Cardiac septum (tissue), 1 donor: ENCODE measurements at places on chromosomes 5 and 9.

- DNase-seq: no peak
Measured at GRCh38 chr9:72917892-72918509, 34.9 kb downstream of the ALDH1A1 start.

DNA sequence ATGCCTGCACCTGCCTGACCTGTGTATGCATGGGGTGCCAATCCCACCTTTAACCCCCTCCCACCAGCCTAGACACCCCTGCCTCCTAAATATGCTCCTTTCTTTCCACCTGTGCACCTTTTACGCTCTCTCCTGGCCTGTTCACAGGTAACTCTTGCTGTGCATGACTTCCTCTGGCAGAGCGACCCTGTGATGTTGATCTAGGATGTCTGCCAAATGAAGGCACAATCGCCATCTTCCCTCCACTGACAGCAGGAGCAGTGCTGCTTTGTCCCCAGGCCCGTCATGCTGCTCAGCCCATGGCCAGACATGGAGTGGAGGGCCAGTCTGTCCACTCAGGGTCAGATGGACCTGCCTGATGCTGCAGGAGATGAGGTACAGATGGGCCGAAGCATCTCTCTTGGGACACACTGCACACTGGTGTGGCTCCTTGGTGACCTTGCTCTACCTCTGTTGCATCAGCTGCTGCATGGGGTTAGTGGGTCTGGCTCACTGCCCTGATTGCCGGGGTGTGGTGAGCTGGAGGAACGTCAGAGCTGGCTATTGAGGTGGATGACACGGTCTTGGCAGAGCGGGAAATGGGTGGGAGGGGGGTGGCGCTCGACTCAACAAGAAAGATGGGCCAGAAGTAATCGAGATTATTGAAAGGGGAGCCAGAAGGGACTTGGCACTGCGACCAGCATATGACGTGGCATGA, 101.7 kb upstream of the PITX1 start:
- peak; percentile 75 for DNase-seq

GRCh38 chr5:100889165-100889743, 13.8 kb downstream of the ST8SIA4 start:
- no peak for DNase-seq

GRCh38 chr5:181187500-181188213, 17.3 kb downstream of the TRIM7 start:
- no peak for DNase-seq

DNA sequence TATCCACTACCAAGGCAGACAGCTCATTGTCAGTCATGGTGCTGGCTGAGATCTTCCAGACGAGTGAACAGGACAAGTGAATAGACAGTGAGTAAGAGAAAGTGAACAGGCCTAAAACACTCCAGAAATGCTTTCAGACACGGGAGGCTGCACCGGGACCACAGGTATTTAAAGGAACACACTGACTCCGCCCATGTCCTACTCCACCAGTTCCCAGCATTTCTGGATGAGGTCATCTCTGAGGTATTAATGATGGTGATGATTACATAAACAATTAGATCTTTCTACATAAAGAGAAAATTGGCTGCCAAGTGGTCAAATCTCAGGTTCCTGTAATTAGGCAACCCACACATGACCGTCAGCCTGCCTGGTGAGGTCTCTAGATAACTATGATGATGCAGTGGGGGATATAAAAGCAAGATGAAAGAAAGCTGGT, at the start of gene ACTBL2:
Gene ACTBL2 (minus strand): TSS at position 141 of the 436 bp plus-strand sequence. CDS start 104 bp downstream, at position 37.
- no peak for DNase-seq

- DNase-seq: peak; percentile 33
Measured at GRCh38 chr9:133754688-133755227, 16.6 kb upstream of the SARDH start.

DNA sequence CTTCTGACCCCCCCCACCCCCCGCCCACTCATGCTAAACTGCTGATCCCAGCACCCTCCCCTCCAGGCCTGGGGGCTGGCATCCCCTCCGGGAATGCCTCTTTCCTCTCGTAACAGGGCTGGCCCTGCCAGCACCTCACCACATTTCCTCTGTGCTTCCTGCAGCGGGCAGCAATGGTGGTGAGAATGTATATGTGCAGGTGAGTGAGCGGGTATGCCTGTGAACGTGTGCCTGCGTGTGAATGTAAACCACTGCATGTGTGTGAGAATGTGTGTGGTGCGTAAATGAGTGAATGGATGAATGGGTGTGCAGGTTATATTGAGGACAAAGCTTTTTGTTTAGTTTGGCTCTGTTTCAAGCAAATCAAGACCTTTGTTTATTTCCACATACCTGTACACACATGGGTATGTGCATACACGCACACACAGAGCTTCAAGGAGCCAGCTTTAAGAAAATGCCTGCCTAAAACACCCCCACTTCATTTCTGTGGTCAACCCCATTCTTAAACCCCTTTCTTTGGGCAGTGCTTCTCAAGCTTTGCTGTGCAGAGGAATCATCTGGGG, 95.7 kb upstream of the SHB start:
- DNase-seq: no peak

DNA sequence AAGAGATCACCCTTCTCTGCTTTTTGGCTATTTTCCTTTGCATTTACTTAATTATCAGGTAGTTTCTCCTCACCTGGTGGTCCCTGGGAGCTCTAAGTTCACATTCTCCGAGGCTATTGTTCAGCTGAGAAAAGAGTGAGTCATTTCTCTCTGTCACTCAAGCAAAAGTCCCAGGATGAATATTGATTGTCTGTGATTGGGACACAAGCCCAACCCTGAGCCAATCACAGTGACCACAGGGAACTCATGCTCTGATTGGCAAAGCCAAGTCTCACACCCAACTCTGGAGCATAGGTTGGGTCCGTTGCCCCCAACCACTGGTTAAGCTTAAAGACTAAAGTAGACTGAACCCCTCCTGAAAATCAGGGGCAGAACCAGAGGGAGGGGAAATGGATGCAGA, 27.8 kb upstream of the FAT2 start:
- peak; percentile 7 for DNase-seq

GRCh38 chr5:115424030-115424429, 120.5 kb downstream of the FEM1C start:
- no peak for DNase-seq

- no peak for DNase-seq
Measured at GRCh38 chr5:14310901-14311300, 167.8 kb downstream of the TRIO start.

DNA sequence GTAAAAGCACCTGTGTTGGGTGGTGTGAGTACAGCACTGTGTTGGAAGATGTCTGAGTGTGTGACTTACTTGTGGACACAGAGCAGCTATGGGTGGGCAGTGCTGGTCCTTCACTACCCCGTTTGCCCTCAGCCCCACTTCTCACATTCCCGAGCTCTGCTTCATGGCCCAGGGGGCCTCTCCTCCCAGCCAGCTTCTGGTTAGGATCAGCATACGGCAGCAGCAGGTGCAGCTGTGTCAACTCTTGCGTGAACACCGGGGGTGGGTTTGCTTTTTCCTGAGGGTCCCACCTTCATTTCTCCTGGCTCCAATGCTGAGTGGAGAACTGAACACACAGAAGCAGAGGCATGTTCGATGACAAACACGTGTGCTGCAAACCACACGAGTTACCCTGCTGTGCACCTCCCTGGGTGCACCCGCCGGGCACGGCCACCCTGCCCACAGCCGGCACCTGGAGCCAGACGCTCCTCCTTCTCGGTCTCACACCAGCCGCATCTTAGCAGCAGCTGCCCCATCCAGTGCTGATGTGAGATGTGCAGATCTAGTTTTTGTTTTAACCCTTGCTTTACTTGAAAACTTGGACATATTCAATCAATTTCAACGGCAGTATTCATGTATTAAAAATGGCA, 14.9 kb upstream of the SLC6A3 start:
- peak; percentile 55 for DNase-seq
